ENCODE measurements at places on chromosomes 6 and 20.

GRCh38 chr20:39528436-39528835 lies 566.3 kb downstream of the DHX35 start:
- no peak for DNase-seq

- no peak for DNase-seq
These were observed 29.4 kb upstream of the BEND3 start for GRCh38 chr6:107144666-107145065.

DNA sequence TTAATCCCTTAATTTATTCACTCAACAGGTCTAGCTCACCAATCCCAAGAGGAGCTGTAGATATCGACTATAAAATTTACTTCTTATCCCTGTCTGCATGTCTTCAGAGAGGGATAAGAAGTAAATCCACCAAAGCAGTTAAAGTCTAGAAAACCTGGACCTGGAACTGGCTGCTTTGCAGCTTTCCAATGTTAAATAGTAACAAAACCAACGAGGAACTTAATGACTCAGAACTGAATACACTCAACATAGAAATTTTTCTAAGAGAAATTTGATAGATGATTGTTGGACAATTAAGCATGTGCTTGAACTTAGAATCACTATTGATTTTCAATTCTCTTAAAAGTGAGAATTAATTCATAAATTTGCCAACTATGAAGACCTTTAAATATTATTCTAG lies 11.5 kb upstream of the TMEM244 start:
- no peak for DNase-seq

- DNase-seq = peak; percentile 35
These were observed 128.8 kb upstream of the PDE7B start for GRCh38 chr6:135722679-135723078.

GRCh38 chr6:91081452-91082067 lies 494.7 kb upstream of the MAP3K7 start:
- no peak for DNase-seq

DNA sequence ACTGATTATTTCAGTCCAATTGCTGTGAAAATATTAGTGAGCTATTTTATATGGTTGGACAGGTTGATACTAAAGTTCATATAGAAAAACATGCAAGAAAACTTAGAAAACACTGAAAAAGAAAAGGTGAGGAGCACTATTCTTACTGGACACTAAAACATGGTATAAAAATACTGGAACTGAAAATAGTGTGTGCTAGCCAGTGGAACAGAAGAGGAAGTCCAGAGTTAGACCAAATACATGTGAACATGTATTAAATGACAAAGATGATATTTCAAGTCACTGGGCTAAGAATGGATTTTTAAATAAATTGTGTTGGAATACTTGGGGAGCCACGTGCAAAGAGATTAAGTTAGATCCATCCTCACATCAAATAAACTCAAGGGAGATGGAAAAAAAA lies 218.5 kb downstream of the TMEM242 start:
- DNase-seq = no peak

- DNase-seq = no peak
These were observed 12.7 kb downstream of the TRIM31 start for GRCh38 chr6:30100154-30100553.

DNA sequence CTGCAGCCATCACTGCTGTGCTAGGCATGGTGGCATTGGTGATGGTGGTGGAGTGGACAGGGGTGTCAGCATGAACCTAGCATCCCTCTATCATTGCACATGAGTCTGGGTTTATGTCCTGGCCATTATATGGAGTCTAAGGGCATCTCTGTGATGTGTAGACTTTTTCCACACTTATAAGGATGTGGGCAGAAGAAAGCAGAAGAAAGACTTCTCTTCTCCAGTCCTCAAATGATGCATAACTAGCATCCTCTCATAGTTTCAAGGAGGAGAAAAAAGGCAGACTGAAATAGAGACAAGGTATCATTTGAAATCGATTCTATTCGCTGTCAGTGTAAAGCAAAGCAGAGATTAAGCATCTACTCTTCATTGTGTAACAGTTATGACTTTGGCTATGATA lies 140.0 kb upstream of the ATXN1 start:
- no peak for DNase-seq

GRCh38 chr6:73451223-73452106 lies 632 bp downstream of the CGAS start:
- DNase-seq = peak; percentile 52

GRCh38 chr6:51398793-51399192 lies 580.1 kb downstream of the TFAP2B start:
- no peak for DNase-seq

GRCh38 chr20:25676164-25676809 lies 20.4 kb downstream of the ZNF337 start:
- no peak for DNase-seq

- DNase-seq = no peak
These were observed 365.0 kb upstream of the ID4 start for GRCh38 chr6:19472153-19472552.

DNA sequence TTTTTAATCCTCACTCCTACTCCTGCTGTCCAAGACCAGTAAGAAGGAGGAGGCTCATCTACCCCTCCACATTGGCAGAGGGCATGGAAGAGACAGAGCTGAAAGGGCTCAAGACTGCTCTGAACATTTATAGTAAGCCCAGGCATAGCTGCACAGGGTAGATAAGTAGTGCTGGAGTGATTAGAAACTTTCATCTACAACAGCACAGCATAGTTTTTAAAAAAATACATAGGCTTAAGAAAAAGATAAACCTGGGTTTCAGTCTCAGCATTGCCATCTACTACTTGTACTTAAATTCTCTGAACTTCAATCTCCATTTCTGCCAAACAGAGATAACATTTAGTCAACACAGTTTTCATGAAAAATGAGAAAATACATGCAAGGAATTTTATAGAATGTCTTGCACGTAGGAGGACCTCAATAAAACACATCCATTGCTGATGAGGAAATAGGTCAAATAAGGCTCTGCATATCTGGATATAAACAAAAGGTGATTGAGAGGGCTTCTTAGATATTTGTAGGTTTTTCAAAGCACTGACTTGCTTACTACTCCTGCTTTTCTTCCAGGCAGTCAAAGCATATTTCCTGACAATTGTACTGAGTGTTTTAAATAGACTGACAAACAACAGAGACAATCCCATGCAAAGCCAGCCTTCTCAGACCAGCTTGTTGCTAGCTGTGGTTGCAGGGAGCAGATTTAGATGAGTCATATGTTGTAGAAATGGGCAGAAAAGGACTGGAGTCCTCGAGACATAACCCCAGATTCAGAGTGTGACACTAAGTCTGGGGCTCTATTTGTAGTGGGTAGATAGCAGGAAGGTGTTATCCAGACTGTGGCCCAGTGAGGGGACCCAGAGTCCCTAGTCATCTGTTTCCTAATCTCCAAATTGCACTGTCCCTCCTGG lies 107.4 kb upstream of the TAB2 start:
- DNase-seq = peak; percentile 30

GRCh38 chr6:69305456-69305855 lies 491.4 kb downstream of the LMBRD1 start:
- no peak for DNase-seq

GRCh38 chr6:164838068-164838615 lies 471.3 kb downstream of the C6orf118 start:
- DNase-seq = no peak

- DNase-seq = no peak
These were observed 133.7 kb downstream of the MYO6 start for GRCh38 chr6:75882734-75883133.

GRCh38 chr6:146056506-146056905 lies 27.6 kb downstream of the GRM1 start:
- no peak for DNase-seq

DNA sequence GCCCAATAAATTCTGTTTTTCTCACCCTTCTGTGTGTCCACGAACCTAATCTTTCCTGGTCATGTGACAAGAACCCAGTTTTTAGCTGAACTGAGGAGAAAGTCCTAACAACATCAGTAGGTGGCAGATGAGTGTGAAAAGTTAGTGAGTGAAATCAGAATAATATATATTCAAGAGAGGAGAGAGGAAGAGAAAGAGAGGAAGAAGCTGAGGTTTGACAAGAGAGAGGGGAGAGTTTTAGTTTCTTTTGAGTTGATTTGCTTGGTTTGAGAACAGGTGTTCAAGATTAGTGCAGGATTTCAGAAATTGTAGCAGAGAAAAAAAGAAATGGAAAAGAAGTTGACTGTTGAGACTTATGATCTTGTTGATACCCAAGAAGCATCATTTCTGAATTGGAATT lies 930.5 kb upstream of the FLRT3 start:
- no peak for DNase-seq

DNA sequence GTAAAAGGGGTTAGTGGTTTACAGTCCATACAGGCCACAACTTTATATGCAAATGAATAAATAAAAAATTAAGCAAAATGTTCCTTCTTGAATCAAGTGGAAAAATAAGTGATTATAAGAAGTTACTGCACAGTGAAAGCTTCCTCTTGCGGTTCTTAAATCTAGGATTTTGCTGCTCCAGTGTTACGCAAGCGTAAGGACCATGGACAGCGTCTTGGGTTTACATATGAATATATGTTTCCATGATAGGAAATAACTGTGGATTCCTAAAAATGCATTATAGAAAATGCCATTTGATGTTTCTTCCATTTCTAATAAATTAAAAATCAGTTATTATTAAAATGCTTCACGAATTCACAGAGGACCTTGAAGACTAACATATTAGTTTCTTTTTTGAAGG lies 176.6 kb upstream of the POU3F2 start:
- DNase-seq = no peak

GRCh38 chr20:25376236-25376635 lies 14.4 kb downstream of the ABHD12 start:
- no peak for DNase-seq

GRCh38 chr20:57391439-57392301 lies 474 bp downstream of the RBM38 start:
- peak; percentile 49 for DNase-seq

GRCh38 chr6:168057836-168058235 lies 21.2 kb downstream of the FRMD1 start:
- DNase-seq = no peak

DNA sequence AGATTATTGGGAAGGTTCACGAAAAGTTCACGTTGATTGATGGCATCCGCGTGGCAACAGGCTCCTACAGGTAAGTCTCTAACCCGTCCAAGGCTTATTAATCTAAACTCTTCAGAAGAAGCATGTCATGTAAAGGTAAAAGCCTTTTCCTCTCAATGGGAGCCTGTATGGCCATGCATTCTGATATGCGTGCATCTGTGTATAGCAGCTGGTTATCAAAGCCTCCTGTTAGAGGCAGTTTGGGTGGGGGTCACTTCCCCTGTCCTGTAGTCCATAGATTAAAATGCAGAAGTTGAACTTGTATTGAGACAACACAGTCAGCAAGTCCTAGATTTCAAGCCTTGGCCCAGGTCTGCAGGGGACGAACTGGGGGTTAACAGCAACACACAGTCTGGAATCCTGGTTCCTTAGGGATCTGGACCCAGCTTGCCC lies 14.2 kb upstream of the DHX35 start:
- no peak for DNase-seq

- no peak for DNase-seq
These were observed 401 bp downstream of the SLC32A1 start for GRCh38 chr20:38724626-38725147.

DNA sequence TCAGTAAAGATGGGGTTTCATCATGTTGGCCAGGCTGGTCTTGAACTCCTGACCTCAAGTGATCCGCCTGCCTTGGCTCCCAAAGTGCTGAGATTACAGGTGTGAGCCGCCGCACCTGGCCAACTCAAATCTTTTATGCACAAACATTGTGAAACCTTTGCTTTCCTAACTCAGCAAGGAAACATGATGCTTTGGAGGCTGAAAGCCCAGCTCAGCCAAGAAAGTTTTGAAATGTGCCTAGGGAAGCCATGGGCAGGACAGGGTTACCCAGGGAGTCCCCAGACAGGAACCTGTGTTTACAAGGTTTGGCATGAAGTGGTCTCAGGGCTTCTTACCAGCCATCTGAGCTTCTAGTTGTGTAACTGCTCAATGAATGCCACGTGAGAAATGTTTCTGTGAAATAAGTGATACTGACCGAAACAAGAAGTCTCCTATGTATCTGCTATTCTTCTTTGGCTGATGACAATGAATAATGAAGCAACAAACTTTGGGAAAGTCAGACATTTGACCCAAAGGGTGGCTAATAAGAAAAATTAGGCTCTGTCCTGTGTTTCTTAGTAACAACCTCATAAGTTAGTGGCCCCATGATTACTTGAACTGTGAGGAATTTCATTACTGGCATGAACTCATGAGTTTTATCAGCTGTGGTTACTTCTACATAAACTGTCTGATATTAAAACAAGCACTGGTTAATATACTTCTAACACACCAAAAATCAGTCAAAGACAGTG lies 163.5 kb downstream of the KIF6 start:
- DNase-seq = no peak

- no peak for DNase-seq
These were observed 121.0 kb upstream of the GGTLC1 start for GRCh38 chr20:24109537-24109936.

GRCh38 chr6:124599656-124600055 lies 362.6 kb upstream of the RNF217 start:
- no peak for DNase-seq

DNA sequence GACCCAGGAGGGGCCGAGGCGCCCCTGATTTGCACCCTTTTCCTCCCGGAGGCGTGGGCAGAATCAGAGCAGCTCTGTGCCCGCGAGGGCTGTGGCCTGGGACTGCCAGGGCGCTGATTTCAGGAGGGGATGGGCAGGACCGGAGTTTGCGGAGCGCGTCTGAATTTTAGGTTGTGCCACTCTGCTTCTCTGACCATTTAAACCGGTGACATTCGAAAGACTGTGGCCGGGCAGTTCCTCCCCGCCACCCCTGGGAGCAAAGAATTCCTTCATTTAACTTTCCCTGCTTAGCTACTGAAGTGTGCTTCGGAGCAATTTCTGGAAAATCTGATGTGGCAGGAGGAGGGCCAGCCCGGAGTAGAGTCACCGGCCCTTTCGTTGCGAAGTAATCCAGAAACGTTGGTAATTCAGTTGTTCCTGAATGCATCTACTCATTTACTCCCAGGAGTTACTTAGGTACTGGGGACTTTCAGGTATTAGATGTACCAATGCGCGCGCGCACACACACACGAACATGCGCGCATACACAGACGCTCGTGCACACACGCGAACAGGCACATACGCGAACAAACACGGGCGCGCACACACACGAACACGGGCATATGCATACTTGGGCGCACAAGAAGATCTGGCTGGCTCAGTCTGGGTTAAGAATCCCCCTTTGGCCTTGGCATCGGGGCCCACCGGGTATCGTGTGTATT lies 568 bp downstream of the CCDC170 start:
- no peak for DNase-seq

- DNase-seq = no peak
These were observed 477.7 kb downstream of the TFAP2A start for GRCh38 chr6:9937031-9937763.

- no peak for DNase-seq
These were observed 42.6 kb upstream of the FNDC1 start for GRCh38 chr6:159126590-159126989.

DNA sequence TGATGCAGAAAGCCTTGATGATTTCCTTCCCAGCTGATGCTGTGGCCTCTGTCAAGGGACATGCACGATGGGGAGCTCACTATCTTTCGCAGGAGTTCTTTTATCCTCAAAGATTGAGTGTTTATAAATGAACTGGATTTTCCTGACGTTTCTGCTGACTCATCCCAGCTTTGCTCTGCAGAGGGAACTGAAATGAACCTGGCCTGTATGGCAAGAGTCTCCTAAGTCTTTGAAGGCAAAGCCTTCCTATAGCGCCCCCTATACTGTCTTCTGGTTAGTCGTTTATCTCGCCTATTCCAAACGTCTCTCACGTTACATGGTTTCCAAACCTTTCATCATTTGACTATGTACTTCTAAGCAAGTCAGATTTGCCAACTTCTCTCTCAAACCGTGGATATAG lies 565.3 kb downstream of the KIF16B start:
- no peak for DNase-seq

GRCh38 chr20:19911810-19912382 lies 105.3 kb upstream of the NAA20 start:
- no peak for DNase-seq
